ENCODE measurements at places on chromosomes 6 and 20.

DNA sequence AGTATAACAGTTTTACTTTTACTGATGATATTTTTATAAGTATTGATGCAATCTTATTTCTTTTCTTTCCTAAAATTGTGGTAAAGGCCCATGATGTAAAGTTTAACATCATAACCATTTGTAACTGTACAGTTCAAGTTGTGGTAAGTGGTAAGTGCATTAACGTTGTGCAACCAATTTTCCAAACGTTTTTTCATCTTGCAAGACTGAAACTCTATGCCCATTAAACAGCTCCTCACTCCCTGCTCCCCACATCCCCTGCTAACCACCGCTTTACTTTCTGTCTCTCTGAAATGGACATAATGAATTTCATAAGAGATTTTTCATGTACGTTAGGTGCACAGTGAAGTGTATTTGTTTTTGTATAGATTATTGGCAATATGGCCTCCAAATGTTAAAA is 106.0 kb downstream of the PACRG start:
- DNase-seq, result no peak

DNA sequence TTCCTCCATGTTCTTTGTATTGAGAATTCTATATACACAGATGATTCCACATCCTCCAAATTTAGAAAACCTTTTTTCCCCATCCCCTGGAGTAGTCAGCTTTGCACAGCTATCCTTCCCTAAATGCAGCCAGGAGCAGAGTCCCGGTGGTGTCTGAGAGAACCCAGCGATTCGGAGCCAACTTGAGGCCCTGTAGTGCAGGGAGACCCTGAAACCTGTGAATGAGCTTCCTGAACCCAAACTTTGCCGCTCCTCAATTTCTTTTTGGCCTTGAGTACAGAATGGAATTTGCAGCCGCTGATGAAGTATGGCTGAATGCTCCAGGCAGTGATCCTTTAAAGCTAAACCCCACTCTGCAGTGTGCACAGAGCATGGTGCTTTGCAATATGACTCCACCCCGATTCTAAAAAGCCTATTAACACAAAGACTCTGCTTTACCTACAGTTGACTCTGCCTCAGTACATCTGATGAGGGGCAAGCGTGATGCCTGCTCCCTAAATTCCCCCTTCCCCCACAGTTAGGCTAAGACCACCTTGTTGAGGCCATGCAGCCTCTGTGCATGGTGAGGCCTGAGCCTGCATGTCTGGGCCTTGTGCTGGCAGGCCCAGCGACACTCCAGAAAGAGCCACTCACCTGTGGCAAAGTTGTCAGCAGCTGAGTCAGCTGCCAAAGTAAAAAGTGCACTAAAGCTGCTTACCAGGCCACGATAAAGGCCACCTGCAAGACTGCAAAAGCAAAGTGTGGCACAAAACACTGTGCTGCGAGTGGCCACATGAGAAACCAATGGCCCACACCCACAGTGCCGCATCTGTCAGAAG is 82.1 kb downstream of the PLEKHG1 start:
- no peak for DNase-seq

DNA sequence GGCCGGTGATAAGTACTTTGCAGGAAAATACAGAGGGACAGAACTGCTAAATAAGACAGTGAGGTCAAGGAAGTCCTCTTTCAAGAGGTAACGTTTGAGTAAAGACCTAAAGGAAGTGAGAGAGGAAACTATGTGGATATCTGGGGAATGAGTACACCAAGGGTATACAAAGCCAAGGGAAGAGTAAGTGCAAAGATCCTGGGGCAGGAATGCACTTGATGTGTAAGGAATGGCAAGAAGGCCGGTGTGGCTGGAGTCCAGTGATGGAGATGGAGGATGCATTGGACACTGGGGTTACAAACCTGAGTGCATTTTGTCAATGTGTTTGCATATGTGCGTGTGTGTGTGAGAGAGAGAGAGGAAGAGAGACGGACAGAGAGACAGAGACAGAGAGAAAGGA is 32.1 kb upstream of the TGM2 start:
- DNase-seq, result no peak

- no peak for DNase-seq
Observed at GRCh38 chr6:38460186-38460585, 179.5 kb downstream of the BTBD9 start.

DNA sequence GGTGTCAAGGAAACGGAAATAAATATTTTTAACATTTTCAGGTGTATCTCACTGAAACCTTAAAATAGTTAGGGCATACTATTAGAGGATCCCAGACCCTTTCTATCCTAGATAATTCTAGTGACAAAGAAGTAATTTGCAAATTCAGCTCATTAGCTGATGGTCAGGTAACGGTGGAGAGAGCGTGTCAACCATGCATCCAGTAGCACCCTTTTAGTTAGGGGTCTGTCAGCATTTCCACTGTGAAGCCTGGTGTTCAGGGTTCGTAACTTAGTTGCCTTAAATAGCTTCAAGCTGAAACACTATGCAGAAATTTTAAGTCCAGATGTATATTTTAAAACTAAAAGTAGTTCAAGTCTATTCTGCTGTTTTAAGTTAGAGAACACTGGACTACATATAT is 48.5 kb upstream of the SUPT3H start:
- no peak for DNase-seq

DNA sequence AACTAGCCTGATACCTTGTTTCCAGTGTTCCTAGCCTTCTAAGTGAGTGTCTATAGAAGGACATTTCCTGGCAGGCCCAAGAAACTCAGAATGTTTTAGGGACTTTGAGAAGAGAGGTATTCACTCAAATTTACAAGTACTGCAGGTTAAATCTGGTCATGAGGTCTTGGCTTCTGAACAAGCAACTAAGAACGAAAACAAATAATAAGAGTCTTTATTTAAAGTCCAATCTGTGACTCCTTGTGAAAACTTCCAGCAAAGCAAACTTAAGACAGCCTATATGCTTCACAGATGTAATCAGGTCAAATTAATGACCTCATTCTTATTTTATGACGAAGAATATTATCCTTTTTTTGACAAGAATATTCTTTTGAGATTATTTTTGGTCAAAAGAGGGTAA is 79.4 kb upstream of the PRSS16 start:
- DNase-seq, result no peak

DNA sequence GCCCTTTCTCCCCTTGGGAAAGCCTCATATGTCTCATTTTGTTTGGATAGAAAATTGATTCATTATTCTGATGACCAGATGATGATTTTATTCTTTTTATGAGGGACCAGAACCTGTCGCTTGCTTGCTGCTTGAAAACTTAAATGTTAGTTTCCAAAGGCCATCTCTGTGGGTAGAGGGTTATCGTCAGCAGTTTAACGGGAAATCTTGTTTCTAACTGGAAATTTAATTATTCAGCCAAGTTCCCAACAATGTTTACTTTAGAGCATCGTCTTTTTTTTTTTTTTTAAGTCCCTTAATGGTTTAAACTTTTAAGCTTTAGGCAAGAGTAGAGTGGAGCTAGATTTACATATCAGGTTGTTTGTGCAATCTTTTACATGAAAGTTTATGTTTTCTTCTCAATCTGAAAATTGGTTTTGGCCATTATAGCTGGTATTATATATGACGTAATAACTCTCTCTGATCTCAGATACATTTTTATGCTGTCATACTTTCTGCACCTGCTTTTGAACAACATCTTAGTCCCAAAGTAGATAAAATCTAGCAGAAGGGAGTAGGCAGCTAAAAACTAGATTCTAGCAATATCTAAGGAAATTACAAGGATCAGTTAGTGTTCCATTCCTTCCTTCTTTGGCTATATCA is 93.9 kb downstream of the FOXO3 start:
- no peak for DNase-seq

DNA sequence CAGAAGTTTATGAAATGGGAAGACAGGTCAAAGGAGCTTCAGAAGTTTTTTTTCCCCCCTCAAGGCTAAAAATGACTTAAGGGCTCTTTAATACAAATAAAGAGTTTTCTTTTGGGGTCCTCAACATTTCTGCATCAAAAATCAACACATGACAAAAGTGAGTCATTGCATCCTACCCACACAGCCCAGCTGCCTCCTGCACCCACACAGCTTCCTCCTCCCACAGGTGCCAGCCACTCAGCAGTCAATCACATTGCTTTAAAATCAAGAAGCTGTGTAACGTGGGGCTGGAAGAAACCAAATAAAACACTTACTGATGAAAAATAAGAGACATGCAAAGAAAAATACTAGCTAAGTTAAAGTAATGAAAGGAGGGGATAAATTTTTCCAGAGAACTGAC is 68.5 kb downstream of the MAP3K5 start:
- DNase-seq, result peak; percentile 37

- no peak for DNase-seq
Observed at GRCh38 chr6:6004390-6004995, 2.2 kb downstream of the NRN1 start.

DNA sequence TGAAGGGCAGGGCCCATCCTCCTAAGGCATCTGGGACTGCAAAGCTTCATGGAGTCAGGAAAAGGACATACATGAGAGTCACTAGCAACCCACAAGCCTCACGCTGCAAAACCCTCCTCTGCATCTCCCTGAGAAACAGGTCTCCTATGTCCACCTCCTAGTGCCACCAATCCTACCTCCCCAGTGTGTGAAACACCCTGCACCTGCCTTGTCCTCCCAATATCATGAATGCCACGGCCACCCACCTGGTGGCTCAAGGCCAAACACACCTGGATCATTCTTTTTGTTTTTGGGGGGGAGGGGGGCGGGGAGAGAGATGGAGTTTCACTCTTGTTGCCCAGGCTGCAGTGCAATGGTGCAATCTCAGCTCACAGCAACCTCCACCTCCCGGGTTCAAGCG is 90.5 kb downstream of the ZMYND8 start:
- no peak for DNase-seq

DNA sequence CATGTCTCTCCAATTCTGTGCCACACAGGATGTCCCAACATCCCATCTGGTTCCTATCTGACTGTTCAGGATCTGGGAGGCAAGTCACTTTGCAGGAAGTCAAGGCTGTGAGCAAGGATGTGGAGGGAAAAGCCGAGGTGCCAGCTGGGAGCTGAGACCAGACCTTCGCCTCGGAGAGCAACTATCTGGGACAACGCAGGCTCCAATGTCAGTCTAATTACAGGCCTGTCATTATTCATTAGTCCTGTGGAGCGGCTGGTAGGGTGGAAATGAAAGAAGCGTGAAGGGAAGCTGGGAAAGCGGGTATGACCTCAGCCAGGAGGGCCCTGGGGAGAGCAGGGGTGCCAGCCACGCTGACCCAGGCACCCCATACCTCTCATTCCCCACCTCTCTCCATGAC is 147.3 kb downstream of the UNC5CL start:
- no peak for DNase-seq

DNA sequence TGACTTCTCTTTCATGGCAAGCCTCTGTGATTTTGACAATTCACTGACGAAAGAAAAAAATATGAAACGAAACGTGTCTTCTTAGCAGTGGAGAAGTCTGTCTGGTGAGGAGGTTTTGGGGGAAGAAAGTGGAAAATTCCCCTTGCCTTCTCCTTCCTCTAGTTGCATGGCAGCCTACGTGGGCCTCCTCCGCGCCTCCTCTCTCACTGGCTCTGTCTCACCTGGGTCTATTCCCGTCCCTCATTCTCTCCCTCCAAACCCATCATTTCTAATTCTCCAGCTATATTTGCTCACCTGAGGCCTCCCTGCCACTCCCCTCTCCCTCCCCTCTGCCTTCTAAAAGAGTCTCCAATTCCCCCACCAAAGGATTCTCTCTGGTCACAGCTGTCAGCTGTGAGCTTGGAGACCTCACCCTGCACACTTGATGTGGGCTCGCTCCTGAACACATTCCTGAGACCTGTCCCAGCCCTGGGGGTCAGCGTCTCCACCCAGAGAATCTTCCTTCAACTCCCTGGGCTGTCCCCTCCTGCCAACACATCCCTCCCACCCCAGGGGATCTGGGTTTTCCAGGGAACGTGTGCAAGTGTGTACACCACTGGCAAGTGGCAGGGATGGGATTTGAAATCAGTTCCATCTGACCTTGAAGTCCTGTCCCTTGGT is 159.6 kb upstream of the PMEPA1 start:
- no peak for DNase-seq

DNA sequence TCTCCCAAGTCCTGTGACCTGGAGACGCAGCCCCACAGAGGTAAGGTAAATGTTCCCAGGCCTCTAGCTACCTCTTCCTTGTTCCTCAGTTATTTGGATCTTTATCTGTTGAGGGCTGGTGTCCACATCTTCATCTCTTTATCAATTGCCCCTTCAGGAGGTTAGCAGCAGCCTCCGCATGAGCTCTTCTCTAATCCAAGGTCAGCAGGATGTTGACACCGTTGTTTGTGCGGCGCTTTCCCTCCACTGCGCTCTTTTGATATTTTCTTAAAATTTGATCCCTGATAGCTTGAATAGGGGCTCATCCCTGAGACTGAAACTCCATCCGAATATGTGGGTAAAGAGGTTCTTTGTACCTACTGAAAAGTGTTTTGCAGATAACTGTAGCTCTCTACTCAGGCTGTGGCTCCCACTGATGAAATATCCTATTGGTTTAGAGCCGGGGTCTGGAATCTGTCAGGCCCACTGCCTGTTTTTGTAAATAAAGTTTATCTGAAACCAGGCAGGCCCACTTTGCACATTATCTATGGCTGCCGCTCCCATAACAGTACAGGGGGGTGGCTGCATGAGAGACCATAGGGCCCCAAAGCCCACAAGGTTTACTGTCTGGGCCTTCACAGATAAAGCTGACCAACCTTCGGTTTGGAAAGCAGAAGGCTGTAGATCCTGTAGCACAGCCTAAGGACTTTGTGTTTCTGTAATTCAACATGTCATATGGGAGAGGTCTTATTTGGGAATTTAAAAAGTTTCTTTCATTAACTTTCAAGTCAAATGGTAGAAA is 362.6 kb downstream of the QKI start:
- no peak for DNase-seq

GRCh38 chr6:15674690-15675386 is 12.0 kb upstream of the DTNBP1 start:
- no peak for DNase-seq

DNA sequence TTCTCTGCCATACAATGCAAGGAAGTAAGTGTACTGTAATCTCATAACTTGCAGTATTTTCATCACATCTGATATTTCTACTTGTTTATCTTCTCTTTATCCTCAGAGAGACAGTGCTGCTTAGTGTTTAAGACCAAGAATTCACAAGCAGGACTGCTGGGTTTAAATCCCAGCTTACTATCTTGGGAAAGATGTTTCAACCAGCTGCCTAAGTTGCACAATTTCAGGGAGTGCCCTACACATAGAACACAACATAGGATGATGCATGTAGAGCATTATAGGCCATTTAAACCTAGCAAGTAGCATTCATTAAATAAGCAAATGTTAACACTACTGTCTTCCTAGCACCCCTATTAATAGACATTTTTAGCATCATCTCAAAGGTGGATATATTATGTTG is 205.2 kb upstream of the CEP162 start:
- no peak for DNase-seq

DNA sequence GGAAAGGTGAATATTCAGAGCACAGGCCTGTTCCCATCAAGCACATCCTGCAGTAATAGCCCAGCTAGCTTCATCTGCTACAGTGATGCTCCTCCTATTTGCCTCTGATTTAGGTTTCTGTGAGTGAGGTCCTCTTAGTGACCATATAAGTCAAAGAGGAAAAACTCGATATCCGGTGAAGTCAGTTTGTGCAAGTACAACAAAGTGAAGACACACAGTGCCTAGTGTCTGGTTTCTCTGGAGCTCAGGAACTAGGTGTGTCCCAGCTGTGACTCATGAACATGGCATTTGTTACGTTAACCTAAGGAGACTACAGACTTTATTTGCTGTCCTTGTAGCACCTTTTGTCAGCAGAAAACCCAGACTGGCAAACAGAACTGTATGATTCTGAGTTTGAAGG is 33.9 kb downstream of the EDN1 start:
- no peak for DNase-seq

Data from CD4-positive, alpha-beta T cell treated with Interleukin-12 subunit alpha and Interleukin-12 subunit beta, for 1 hour (primary cell).